Hematopoietic multipotent progenitor cell treated with erythropoietin and hydrocortisone succinate and interleukin-3 and kit ligand, for 17 days (in vitro differentiated cells): ENCODE measurements at places on chromosomes 16 and 17.
A peak's percentile ranks its signal among the peaks of the same experiment; 100 is the strongest.

DNA sequence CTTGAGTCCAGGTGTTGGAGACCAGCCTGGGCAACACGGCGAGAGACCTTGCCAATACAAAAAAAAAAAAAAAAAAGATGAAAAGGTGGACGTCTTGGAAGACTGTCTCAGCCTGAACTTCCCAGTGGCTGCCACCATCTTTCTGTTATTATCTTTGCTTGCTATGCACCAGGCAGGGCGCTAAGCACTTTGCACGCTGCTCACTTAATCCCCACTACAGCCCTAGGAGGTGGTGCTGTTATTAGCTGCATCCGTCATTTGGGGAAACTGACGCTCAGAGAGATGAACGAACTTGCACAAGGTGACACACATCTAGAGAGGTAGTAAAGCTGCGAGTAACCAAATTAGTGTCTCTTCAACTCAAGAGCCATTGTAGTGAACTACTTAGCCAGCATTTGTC, 708 bp upstream of the CPPED1 start:
- no peak for DNase-seq

DNA sequence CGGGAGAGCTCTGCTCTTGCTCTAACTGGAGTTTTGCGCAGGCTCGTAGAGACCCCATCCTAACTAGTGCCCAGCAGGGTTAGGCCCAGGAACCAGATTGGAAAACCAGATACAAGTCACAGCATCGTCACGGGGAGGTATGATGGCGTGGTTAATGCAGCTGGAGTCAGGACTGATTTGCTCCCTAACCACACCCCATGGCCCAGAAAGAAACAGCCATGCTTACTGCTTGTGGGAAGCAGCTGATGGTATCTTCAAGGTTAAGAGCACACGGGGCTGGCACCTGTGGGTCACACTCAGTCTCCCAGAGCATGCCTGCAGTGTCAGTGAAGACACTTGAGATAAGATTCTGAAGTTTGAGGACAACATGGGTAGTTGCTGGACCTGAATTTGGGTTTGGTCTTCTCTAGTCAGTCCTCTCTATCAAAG, 60.2 kb downstream of the WIPI1 start:
- no peak for DNase-seq

- DNase-seq, result no peak
These were observed 46.6 kb upstream of the RPL38 start for GRCh38 chr17:74156878-74157277.

GRCh38 chr17:10292057-10292937, 80.5 kb downstream of the MYH13 start:
- DNase-seq, result no peak

DNA sequence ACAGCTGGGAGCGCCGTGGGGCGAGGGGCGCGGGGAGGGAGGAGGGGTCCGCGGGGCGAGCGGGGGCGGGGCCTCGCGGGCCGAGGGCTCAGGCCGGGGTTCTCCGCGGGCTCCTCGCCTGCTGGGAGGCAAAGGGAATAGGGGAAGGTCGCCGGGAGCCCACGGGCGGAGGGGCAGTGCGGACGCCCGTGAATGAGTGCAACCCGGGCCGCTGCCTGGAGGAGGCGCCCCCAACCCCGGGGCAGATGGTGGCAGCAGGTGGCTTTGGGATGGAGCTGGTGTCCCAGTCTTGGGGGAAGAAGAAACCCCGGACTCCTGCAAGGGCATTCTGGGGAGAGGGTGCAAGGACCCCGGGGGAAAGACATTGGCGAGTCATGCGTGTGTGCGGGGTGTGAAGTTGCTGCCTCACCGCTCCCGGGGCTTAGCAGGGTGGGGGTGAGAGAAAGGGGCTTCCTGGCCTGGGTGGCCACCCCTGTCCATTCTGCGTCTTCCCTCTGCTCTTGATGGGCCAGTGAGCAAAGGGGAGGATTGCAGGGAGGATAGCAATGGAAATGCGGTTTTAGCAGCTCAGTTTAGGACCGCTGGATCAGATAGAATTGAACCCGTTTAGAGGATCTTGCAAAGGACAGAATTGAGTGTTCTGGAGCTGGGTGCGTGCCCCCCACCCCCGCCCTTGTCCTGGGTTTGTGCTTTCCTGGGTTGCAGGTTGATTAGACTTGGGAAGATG, 526 bp downstream of the KIAA0513 start:
- DNase-seq, result peak; percentile 58

DNA sequence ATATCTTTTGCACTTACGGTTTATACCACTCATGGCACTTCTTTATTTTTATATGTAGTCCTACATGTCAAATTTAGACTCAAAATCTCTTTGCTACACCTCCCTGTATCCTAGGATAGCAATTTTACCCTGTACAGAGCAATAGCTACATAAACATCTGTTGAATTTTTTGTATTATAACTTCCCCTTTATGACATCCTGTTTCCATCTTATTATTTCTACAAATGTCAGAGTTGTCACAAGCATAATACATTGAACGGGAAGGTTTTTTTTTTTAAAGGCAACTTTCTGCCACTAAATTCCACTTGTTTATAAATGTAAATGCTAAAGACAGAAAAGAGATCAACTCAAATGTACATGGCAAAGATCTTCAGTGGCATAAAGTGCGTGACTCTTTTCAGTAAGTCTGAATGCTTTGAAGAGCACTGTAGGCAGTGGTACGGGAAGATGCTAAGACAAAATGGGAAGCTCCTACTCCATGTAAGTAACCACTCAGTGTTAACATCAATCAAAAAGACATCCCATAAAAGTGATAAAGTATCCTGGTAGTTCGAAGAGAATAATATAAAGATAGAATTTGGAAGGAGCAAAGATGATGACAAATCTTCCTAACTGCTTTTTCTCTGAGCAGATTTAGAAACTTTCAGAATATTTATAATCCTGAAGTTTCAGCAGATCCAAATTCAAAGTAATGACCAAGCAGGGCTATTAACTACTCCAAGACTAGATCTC, 26.8 kb downstream of the GNA13 start:
- no peak for DNase-seq

DNA sequence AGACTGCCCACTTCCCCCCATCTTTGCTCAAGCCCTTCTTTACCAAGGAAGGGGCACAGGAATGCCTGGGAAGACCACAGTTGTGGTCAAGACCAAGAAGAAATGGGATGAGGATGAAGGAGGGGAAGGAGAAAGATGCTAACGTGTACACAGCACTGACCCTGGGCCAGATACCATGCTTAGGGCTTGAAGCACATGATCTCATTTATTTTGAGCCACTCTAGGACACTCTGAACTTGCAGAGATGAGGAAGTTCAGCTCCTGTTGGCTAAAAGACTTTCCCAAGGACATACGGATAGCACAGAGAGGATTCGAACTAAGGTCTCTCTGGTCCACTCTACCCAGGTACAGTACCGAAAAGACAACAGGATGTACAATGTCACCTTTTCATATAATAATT, 42.6 kb downstream of the PIK3R5 start:
- DNase-seq, result no peak

- no peak for DNase-seq
These were observed 120.6 kb downstream of the SHISA9 start for GRCh38 chr16:13021996-13022395.

DNA sequence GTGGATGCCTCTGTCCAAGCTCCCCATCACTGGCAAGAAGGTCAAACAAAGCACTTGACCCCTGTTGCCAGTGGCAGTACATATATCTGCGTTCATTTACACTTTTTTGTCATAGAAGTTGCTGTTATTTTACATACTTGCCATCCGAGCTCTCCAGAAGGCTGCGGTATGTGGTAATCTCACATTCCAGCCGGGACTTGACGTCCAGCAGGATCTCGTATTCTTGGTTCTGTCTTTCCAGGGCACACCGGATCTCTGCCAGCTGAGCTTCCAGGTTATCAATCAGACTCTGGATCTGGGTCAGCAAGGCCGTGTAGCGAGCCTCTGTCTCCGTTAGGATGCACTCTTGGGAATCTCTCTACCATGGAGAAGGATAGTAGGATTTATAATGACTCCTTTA, 6.6 kb downstream of the KRT39 start:
- DNase-seq, result no peak

GRCh38 chr17:58760248-58760647, 4.6 kb downstream of the PPM1E start:
- no peak for DNase-seq

GRCh38 chr16:56980792-56981724, 8.3 kb upstream of the NLRC5 start:
- DNase-seq, result no peak
